ENCODE measurements at places on chromosomes 4 and X.

DNA sequence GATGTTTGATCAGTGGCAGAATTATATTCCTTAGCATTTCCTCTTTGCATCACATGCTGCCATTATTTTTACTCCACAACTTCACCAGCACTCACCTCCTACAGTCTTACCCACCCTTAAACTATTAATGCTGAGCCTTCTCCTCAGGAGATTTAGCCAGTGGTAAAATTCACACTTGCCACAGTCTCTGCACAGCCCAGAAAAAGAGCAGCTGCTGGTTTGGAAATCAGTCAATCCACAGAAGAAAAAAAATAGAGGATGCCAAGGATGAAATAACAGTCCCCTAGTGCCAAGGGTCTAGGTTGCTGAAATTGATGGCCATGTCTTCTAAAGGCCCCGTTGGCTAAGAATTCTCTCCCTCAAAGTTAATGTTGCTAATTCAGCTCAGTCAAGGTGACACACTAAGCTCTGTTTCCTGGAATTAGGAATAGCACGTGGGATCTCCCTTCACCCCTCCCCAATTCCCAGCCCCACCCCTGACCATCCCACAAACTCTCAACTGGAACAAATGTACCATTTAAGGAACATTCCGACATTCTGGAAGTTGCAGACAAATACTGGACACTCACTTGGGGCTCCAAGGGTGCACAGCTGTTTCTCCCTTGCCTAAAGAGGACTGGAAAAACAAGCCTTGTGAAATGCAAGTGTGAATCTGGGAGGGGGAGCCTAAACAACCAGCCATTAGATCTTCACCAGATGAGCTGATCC lies 5.7 kb downstream of the ATP1B4 start:
- no peak for DNase-seq

DNA sequence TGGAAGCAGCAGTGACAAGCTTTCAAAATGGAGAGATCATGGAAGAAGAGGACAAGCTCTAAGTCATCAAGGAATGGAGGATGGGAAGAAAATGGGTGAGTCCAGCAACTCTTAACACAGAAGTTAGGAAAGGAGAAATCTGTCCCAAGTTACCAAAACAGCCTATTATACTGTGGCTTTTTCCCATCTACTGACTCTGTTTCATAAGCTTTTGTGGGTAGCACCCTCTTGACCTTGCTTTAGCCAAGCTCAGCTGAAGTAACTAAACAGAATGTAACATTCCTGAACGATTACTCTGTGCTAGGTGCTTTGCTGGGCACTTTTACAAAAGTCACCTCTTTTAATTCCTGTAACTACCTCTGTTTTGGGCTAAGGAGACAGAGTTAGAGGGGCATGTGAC lies 54.9 kb downstream of the MAP7D2 start:
- no peak for DNase-seq

DNA sequence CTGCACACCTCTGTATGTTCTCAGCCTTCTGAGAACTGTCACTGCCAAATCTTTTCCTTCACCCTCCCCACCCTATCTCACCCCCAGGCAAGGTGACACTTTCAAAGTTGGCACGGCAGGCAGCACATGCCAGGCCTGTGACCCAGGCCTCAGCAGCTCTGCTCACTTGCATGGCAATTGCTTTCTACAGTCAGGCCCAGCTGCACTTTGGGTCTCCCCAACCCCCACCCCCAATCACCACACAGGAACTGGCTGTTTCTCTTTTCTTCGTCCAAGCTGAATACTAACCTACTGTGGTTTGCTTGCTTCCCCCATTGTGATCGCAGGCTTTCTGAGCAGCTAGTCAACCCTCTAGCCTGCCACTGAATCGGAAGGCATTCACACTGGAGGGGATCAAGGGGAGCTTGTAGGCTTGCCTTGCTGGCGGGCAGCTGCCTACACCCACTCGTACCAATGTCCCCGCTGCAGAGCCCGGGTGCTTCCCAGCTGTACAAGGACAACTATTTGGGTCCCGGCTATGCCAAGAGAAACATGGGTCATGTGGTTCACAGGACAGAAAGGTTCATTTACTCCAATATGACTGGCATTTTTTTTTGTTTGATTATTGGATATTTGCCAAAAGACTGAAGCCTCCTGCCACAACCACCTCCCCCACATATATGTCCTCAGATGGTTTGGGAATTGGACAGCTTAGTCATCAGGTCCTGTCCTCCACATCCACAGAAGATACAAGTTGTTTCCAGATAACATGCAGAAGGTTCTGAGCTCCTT lies 28.1 kb downstream of the SLC25A43 start:
- no peak for DNase-seq

DNA sequence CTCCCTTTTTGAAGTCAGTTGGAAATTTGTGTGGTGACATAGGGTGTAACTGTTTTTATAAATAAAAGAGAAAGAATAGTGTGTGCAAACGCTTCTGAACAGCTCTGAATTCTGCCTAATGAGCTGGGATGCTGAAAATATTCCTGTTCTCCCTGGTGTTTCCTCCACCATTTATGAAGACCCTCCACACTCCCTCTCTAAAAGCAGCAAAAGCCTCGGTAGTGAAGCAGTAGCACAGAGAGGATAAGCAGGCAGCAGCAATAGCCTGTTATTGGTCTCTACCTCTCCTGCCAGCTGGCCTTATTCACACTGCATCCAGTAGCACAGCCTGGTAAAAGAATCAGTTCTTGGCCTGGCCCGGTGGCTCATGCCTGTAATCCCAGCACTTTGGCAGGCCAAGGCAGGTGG lies 406.1 kb downstream of the IQCM start:
- DNase-seq: no peak

DNA sequence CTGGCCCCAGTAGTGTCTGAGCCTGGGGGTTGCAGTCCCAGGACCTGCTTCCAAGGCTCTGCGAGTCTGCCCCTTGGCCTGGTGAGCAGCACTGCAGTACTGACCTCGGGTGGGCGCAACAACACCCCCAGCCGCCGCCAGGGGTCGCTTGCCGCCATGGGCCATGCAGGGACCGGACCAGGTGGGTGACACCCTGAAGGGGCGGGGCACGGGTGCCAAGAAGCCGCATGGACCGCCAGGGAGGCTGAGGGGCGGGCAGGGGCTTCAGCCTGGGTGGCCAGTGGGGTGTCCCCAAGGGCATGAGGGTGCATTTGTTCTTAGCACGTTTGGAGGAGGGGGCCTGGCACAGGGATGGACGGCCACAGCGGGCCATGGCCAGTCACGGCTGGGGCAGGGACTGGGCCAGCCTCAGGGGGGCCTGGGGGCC lies 25.0 kb downstream of the TACC3 start:
- peak; percentile 60 for DNase-seq

GRCh38 chrX:129825746-129826505 lies 17.8 kb downstream of the ZDHHC9 start:
- no peak for DNase-seq
